ENCODE measurements at places on chromosomes 13 and 19. TPM values are rescaled to one million over a fixed set of nuclear protein-coding genes. Genes with fewer than 3 reads are reported as not detected.

Gene WDFY2
- total RNA-seq: 7.5 TPM

Gene SPACA4
- not detected for total RNA-seq

Gene CRX
- not detected for total RNA-seq

Gene C5AR1
- total RNA-seq: 1.4 TPM

Gene C19orf81
- not detected for total RNA-seq

Gene ZNF99
- total RNA-seq: not detected

Gene TNNT1
- not detected for total RNA-seq

Gene CD33
- total RNA-seq: 6.3 TPM

Gene FBXO27
- total RNA-seq: 0.12 TPM

Gene ATXN8OS
- not detected for total RNA-seq

Gene KLF1
- total RNA-seq: 0.80 TPM

Gene TMEM190
- not detected for total RNA-seq

Gene DNAAF3
- total RNA-seq: not detected

Gene ZNF615
- 6.4 TPM for total RNA-seq

Gene SYT5
- total RNA-seq: not detected

Gene GAPDHS
- not detected for total RNA-seq

Gene SYCN
- total RNA-seq: not detected

Gene GARIN5A
- 0.39 TPM for total RNA-seq

Gene FLT1
- total RNA-seq: 45.6 TPM

Gene CHST8
- not detected for total RNA-seq

Gene TRMT1
- total RNA-seq: 154 TPM

Gene SLC25A23
- 18.6 TPM for total RNA-seq

Gene LATS2
- total RNA-seq: 2.2 TPM

Gene PRTN3
- not detected for total RNA-seq

Gene RASAL3
- total RNA-seq: 130 TPM

Gene REEP6
- total RNA-seq: 1.4 TPM

Gene LAIR1
- 9.4 TPM for total RNA-seq

Gene PGLYRP1
- total RNA-seq: not detected

Gene OR1I1
- not detected for total RNA-seq

Gene NANOS3
- total RNA-seq: 1.5 TPM

Gene LILRB2
- total RNA-seq: not detected

Gene ACP5
- 12.0 TPM for total RNA-seq

Gene ZNF296
- 4.7 TPM for total RNA-seq

Gene KLK3
- total RNA-seq: not detected

Gene CYP4F2
- not detected for total RNA-seq

Gene KLK1
- 2.5 TPM for total RNA-seq

Gene IGFL2
- 0.23 TPM for total RNA-seq

Gene ZNF223
- total RNA-seq: 0.18 TPM

Gene FGF14
- not detected for total RNA-seq

Gene NDFIP2
- 250 TPM for total RNA-seq

Gene CCNE1
- total RNA-seq: 58.4 TPM

Gene C19orf85
- not detected for total RNA-seq

Gene RYR1
- 3.8 TPM for total RNA-seq

Gene CGB2
- not detected for total RNA-seq
